ENCODE measurements at places on chromosomes 5 and 9. TPM values are rescaled to one million over a fixed set of nuclear protein-coding genes. Genes with fewer than 3 reads are reported as not detected.

- DNase-seq: no peak
- H3K27ac ChIP-seq: no peak overlapping the region
- no peaks in the 10 kb centered on the region for H3K36me3 ChIP-seq
- H3K4me1 ChIP-seq: no peaks in the 10 kb centered on the region
- peaks cover 14% of the 10 kb centered on the region for H3K27me3 ChIP-seq
These were observed 28.1 kb upstream of the SH3PXD2B start for GRCh38 chr5:172482156-172483020.

DNA sequence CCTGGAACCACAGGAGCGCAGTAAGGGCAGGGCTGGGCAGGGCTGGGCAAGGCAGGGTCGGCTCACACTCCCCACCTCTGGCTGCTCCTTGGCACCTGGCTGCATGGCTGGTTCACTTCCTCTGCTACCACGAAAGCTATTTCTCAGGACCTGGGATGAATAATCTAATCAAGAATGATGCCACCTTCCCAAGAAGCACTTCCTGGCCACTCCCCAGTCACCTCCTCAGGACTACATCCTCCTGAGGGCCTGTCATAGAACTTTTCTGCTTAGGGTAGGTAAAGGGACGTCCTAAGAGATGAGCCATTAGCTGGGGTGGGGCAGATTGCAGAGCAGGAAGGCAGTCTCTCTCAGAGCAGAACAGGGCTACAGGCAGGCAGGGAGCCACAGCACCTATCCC is 288.2 kb upstream of the MAP3K1 start:
- H3K4me3 ChIP-seq: no peak overlapping the region
- H3K27me3 ChIP-seq: peaks cover 19% of the 10 kb centered on the region

- peaks cover 7% of the 10 kb centered on the region for H3K27me3 ChIP-seq
- no peak overlapping the region for H3K27ac ChIP-seq
- DNase-seq: no peak
- no peaks in the 10 kb centered on the region for H3K36me3 ChIP-seq
- H3K4me1 ChIP-seq: peaks cover 34% of the 10 kb centered on the region
These were observed 124.0 kb upstream of the TAF11L2 start for GRCh38 chr5:17373814-17374556.

DNA sequence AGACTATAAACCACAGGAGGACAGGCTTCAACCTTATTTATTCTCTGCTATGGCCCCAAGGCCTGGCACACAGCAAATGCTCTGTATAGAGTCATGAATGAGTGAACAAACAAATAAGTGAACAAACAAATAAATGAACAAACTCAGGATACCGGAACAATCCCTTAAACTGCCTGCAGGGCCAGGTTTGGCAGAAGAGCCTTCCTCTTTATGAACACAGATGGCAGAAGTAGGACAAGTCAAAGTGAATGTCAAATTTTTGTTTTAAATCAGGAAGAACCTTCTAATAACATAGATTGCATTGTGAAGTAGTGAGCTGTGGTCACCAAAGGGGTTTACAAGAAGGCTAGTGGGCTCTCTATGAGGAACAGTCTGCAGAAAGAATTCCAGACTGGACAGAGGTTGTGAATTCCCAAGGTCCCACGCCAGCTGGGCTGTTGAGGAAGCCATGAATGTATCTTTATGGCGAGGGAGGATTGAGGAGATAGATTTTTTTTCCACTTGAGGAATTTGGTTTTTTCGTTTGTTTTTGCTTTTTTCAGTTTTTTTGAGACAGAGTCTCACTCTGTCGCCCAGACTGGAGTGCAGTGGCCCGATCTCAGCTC is 30.3 kb upstream of the STING1 start:
- H3K4me3 ChIP-seq: no peak overlapping the region
- H3K27ac ChIP-seq: no peak overlapping the region
- H3K36me3 ChIP-seq: peaks cover 6% of the 10 kb centered on the region
- H3K4me1 ChIP-seq: peaks cover 24% of the 10 kb centered on the region

DNA sequence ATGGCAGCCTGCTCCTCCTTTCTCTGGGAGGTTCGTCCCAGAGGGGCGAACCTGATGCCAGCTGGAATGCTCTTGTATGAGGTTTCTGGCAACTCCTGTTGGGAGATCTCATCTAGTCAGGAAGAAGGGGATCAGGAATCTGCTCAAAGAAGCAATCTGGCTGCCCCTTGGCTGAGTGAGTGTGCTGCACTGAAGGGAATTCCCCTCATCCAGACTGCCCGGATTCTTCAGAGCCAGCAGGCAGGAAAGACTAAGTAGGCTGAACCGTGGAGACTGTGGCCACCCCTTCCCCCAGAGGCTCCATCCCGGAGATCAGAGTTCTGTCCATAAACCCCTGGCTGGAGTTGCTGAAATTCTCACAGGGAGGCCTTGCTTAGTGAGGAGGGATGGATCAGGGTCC is 476.0 kb downstream of the CSNK1G3 start:
- H3K27ac ChIP-seq: no peak overlapping the region
- peaks cover 15% of the 10 kb centered on the region for H3K27me3 ChIP-seq
- H3K36me3 ChIP-seq: no peaks in the 10 kb centered on the region
- H3K4me1 ChIP-seq: no peaks in the 10 kb centered on the region
- no peak overlapping the region for H3K4me3 ChIP-seq

- no peak overlapping the region for H3K4me3 ChIP-seq
- H3K36me3 ChIP-seq: no peaks in the 10 kb centered on the region
- no peak overlapping the region for H3K27ac ChIP-seq
- DNase-seq: no peak
- H3K27me3 ChIP-seq: no peaks in the 10 kb centered on the region
- peaks cover 9% of the 10 kb centered on the region for H3K4me1 ChIP-seq
These were observed 75.7 kb downstream of the TARS1 start for GRCh38 chr5:33516421-33516820.

GRCh38 chr5:103498211-103498610 is 64.4 kb downstream of the NUDT12 start:
- no peak for DNase-seq
- peaks cover 33% of the 10 kb centered on the region for H3K4me1 ChIP-seq
- no peak overlapping the region for H3K4me3 ChIP-seq
- peaks cover 8% of the 10 kb centered on the region for H3K36me3 ChIP-seq
- H3K27me3 ChIP-seq: 0 out of 2 replicates have a peak, but pooled peaks cover 5% of the 10 kb centered on the region

GRCh38 chr9:32723789-32724325 is 59.5 kb upstream of the TMEM215 start:
- H3K4me1 ChIP-seq: no peaks in the 10 kb centered on the region
- no peak for DNase-seq
- H3K36me3 ChIP-seq: no peaks in the 10 kb centered on the region
- no peak overlapping the region for H3K27ac ChIP-seq

- peaks cover 38% of the 10 kb centered on the region for H3K36me3 ChIP-seq
- H3K4me3 ChIP-seq: no peak overlapping the region
- no peaks in the 10 kb centered on the region for H3K27me3 ChIP-seq
- H3K4me1 ChIP-seq: no peaks in the 10 kb centered on the region
- no peak overlapping the region for H3K27ac ChIP-seq
- DNase-seq: no peak
These were observed 25.8 kb downstream of the NSUN2 start for GRCh38 chr5:6606884-6607558.

CEL gene
- 0.70 TPM for total RNA-seq

ATG10 gene
- 4.8 TPM for total RNA-seq

ZBTB34 gene
- 4.0 TPM for total RNA-seq

FAM221B gene
- not detected for total RNA-seq
